Omental fat pad (tissue), 4 donors: ENCODE measurements at places on chromosomes 11 and 22.

- DNase-seq, result no peak
These were observed 999.6 kb downstream of the BRD1 start for GRCh38 chr22:48827904-48828555.

DNA sequence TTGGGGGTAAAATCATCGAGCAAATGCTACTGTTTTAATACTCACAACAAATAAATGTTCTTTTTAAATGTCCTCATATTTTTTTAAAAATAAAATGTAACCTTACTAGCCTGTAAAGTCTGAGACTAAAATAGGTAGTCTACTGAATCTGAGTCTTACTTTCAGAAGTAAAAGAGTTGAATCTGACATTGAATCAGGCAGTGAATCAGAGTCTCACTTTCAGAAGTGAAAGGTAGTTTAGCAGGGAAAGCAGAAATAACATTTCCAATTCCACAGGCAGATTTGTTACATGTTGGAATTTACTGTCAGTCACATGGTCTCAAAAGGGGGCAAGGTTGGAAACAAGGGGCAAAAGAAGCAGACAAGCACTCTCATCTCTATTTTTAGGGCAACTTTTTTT lies 143.0 kb downstream of the ELP4 start:
- no peak for DNase-seq

DNA sequence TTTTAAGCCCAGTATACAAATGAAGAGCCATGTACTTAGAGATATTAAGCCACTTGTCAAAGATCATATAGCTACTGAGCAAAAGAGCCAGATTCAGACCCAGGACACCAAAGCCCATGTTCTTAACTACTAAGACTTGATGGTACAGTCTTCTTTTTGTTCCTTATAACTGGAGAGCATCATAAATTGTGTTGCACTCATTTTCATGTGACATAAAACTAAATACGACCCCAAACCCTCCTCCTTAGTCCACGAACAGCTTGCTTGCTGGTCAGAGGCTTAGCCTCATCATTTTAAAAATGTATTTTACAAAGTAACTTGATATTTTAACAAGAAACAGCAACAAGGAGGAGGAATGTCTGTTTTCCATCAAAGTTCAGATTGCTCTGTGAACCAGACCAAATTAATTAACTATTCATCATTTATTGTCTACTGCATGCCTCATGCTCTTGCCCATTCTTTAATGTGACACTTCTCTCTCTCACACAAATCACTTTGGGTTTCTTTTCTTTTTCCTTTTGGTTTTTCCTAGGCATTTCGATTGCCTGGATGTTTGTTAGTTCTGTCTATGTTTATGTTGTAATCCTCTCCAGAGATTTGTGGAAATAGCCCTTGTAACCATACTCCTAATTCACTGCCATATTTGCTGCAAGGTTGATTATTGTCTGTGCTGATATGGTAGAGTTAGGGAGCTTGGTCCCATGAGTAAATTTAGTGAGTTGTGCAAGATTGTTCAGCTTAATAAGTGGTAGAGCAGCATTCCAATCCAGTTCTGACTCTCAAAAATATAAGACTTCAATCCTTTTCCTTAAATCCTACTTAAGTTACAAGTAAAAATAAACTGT lies 8.4 kb upstream of the ARHGAP20 start:
- DNase-seq, result no peak

- no peak for DNase-seq
These were observed 7.8 kb upstream of the CELSR1 start for GRCh38 chr22:46545086-46545792.

DNA sequence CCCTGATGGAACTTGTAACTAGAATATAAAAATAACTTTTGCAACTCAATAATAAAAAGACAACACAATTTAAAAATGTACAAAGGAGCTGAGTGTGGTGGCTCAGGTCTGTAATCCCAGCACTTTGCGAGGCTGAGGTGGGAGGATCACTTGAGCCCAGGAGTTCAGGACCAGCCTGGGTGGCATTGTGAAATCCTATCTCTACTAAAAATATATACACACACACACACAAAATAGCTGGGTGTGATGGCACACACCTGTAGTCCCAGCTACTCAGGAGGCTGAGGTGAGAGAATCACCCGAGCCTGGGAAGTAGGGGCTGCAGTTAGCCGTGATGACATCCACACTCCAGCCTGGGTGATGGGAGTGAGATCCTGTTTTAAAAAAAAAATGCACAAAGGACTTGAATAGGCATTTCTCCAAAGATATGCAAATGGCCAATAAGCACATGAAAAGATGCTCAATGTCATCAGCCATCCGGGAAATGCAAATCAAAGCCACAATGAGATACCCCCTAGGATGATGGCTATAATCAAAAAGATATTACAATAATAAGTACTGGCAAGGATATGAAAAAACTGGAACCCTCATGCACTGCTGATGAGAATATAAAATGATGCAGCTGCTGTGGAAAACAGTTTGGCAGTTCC lies 59.8 kb upstream of the SEPTIN5 start:
- DNase-seq, result no peak

DNA sequence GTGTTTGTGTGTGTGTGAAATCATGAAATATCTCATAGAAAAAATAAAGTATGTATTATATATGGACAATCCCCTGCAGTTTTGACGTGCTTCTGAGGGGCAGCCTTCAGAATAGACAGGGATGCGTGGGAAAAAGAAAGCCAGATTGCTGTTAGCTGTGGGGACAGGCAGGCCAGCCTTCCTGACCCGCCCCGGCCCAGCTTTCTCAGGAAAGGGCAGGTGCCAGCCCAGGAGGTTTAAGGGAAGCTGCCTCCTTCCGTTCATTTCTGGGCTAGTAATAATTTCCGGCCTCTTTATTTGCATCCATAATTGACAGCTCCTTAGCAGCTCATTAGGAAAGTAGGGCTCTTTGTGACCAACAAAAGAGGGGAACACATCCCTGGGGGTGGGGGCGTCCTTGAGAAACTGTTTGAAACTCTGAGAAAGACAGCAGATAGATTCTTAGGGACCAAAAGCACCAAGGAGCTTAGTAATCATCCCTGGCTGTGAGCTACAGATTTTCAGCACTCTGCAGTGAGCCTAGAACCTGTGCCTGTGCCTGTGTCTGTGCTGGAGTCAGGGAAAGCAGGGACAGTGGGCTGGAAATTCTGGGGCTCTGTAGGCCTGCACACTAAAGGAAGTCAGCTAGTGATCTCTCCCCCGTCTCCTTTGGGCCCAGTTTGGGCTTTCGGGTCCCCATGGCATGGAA lies 632.9 kb upstream of the CADM1 start:
- DNase-seq, result no peak

DNA sequence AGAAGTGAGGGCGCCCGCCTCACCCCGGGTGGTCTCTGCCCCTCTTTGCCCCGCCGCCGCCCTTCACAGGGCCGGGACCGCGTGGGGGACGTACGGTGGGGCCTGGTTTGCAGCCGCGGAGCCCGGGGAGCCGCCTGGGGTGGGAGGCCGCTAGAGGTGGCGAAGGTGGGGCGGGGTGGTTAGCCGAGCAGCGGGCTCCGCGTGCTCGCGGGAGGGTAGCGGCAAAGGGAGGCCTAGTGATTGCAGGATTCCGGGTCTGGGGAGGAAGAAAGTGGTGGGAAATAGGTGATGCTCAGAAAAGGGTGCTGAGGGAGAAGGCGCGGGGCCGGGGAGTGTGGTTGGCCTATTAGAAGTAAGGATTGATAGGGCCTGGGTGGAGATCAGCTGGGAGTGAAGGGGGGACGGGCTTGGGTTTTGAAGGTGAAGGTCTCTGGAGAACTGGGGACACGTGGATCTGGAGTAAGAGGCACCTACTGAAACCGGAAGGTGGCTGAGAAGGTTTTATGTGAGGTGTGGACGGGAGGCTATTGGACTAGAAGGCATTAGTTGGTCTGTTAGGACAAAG lies 571 bp downstream of the FAR1 start:
- DNase-seq, result no peak

- no peak for DNase-seq
These were observed 736.0 kb upstream of the CCDC90B start for GRCh38 chr11:84022201-84022600.

GRCh38 chr11:77003963-77004362 lies 30.2 kb upstream of the B3GNT6 start:
- no peak for DNase-seq
